Muscle of back (tissue), 13 donors: ENCODE measurements at places on chromosomes 11 and 22. TPM values are rescaled to one million over a fixed set of nuclear protein-coding genes. Genes with fewer than 3 reads are reported as not detected.

TM7SF2 gene
- polyA plus RNA-seq = 8.6 TPM

DCPS gene
- 20.0 TPM for polyA plus RNA-seq

PNPLA3 gene
- 0.55 TPM for polyA plus RNA-seq

POTEH gene
- not detected for polyA plus RNA-seq

RCOR2 gene
- 10.2 TPM for polyA plus RNA-seq

GRCh38 chr22:44211256-44211945 lies 30.7 kb downstream of the PARVG start:
- DNase-seq = no peak

DNA sequence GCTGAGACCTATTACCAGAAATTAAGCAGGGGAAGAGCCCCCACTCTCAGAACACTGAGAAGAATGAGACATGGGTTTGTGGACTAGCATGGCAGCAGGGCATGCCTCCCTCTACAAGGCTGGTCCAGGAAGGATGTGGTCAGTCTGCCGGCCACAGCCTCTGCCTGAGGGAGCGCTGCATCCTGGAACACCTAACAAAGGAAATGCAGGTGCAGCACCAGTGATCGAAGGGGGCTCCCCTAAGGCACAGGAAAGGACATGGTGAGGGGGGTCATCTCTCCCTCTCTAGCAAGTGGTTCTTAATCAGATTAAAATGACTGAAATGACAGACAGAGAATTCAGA lies 40.6 kb upstream of the ARL14EP start:
- no peak for DNase-seq

DNA sequence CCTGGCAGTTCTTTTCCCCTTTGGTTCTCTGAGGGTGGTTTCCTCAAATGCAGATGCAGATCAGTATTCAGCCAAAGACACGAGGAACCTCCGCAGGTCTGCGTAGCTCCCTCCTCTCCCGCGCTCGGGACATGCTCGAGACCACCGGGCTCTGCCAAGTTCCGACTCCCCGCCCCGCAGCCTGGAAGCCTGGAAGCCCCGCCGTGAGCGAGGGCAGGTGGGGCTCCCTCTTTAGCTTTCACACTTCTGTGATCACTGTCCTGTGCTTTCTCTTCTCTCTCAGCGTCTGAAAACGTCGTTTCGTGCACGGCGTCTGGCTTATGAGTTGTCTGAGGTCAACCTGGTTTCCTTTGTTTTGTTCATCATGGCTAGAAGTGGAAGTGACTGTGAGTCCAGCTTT lies 26.6 kb downstream of the ZBED4 start:
- DNase-seq = no peak

DNA sequence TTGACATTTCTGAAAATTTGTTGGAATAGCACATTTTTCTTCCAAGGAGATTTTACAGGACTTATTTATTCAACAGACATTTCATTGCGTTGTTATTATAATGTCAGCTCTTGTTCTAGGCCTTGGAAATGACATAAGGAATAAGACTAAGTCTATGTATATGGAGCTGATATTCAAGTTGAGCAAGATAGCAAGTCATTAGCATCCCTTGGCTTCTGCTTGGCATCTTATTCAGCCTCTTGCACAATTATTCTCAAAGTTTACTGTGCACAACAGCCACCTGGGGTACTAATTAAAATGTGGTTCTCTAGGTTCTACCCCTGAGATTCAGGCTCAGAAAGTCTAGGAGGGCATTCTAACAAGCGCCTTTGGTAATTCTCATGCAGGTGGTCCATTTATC lies 304.8 kb upstream of the DDI1 start:
- DNase-seq = no peak

- no peak for DNase-seq
These were observed 34.4 kb downstream of the MARK2 start for GRCh38 chr11:63873311-63873710.

- DNase-seq = no peak
These were observed 38.5 kb downstream of the FLRT1 start for GRCh38 chr11:64074239-64074638.

DNA sequence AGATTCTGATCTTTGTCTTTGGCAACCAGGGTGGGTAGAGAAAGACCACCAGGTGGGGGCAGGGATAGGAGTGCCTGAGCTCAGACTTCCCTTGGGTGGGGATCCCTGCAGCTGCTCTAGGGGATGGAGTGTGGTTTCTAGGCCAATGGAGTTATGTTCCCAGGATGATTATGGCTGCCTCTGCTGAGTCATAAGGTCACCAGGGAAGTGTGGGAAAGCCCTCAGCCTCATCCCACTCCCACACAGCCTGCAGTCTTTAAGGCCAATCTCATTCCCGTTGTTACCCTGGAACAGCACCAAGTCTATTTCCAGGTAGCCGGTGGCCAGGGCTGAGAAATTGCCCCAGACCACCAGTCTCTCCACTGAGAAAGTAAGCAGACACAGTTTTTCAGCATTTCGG lies 2269.3 kb upstream of the RAG2 start:
- DNase-seq = no peak

- DNase-seq = no peak
These were observed 5.1 kb downstream of the CARS1 start for GRCh38 chr11:3052109-3052479.

- peak; percentile 73 for DNase-seq
These were observed 33.4 kb downstream of the ARFGAP2 start for GRCh38 chr11:47143322-47143721.

DNA sequence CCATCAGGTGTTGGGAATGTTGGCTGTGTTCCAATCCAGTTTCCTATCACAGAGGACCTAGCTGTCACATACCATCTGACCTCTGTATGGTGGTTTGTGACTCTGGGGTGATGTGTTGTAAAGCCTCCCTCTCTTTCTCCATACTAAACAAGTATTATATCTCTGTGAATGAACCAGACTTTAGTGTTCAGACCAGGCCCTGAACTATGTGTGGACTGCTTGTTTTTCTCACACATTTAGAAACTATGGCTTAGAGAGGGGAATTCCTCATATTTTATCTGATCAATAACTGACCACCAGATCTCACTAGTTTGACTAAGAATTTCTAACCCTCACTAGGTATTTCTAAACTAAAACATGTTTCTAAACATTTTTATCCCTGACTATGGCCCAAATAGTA lies 17.5 kb downstream of the NCR3LG1 start:
- DNase-seq = no peak

GRCh38 chr11:116415095-116415494 lies 357.7 kb downstream of the BUD13 start:
- peak; percentile 80 for DNase-seq

DNA sequence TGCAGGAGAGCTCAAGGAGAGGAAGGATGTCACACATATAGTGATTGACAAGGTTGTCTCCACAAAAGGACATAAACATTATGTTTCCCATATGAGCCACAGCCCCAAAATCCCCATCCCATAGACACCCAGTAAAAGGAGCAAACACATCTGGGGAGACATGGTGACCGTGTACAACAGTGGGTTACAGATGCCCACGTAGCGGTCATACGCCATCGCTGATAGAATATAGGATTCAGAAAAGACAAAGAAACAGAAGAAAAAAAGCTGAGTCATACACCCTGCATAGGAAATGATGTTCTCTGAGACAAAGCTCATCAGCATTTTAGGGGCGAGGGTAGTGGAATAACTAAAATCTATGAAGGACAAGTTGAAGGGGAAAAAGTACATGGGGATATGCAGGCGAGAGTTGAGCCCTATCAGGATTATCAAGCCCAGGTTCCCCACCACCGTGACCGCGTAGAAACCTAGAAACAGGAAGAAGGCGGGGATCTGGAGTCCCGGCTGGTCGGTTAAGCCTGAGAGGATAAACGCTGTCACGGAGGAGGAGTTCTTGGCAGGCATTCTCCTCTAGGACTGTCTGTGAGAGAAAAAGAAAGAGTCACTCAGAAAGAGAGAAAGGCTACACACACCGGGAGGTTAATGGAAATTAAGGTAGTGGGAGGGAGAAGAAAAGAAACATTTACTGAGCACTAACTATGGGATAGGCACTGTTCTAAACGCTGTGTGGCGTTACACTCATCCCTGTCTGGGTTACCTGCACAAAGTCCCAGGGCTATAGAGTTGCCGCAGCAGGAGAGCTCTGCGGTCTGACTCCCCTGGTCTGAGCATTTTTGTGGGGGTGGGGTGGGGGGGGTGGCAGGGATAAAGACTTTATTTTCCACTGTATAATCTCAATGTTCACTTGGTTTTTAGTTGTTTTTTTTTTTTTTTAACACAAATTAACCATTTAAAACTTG lies 36.1 kb upstream of the OR8B8 start:
- DNase-seq = peak; percentile 49

DNA sequence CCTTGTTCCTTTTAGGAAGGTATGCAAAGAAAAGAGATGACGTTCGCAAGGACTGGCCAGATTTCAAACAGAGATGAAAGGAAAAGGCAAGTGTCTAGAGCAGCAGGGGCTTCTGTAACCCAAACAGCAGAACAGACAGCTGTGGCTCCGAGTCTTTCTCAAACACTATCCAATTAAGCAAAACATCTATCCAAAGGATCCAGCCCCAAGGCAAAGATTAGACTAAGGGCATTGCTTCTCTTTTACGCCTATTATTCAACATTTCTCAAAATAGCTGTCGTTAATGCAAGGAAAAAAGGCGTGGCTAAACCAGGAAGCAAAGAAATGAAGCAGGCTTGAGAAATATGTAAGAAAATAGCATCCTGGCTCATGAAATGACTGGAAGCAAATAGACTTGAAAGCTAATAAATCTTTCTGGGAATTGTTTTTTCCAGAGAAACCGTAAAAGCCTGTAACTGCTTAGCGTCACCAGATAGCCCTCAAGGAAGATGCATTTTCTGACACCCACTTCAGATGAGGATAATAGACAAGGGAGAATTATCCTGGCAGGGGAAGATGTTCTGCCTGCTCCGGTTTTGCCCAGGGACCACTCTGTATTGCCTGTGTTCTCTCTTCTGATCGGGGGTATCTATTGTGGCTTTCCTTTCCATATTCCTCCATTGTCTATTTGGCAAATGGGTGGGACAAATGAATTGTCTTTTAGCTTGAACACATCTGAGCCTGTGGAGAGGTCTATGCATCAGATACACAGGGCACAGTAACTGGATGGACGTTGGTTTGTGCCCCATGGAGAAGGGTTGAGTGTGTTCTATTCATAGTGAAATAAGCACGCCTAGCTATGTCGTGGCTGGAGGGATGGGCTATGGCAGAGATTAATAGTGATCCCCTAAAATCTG lies 20.2 kb downstream of the C11orf96 start:
- DNase-seq = peak; percentile 74

DNA sequence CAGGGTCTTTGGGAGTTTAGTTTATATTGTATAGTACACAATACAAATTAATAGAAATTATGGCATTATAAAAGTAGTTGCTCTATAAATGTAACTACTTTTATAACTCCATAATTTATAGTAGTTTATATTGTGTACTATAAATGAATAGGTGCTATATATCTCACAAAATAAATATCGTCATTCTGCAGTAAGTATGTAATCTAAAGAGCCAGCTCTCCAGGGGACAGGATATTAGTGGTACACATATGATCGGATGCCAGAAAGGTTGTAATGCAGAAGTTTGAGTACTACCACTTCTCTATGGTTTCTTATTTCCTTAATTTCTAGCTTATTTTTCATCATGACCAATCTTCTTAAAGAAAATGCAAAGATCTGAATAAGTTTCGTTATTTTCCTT lies 20.2 kb upstream of the CWF19L2 start:
- DNase-seq = no peak

- DNase-seq = no peak
These were observed at the start of gene OPCML for GRCh38 chr11:133531971-133532651. Gene OPCML, minus strand, starts transcription at chr11:133532501.
